GM23248 (cell line): ENCODE measurements at places on chromosomes 11 and 22. TPM values are rescaled to one million over a fixed set of nuclear protein-coding genes. Genes with fewer than 3 reads are reported as not detected.

GRCh38 chr11:78961937-78962701 lies 387.5 kb upstream of the NARS2 start:
- peak; percentile 35 for DNase-seq

DNA sequence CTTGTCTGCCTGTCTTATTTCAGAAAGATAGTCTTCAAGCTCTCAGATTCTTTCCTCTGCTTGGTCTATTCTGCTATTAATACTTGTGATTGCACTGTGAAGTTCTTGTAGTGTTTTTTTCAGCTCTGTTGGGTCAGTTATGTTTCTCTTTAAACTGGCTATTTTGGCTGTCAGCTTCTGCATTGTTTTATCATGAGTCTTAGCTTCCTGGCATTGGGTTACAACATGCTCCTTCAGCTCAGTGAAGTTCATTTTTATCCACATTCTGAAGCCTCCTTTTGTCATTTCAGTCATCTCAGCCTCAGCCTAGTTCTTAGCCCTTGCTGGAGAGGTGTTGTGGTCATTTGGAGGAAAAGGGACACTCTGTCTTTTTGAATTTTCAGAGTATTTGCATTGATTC lies 15.5 kb upstream of the DEPDC7 start:
- DNase-seq: peak; percentile 80

DNA sequence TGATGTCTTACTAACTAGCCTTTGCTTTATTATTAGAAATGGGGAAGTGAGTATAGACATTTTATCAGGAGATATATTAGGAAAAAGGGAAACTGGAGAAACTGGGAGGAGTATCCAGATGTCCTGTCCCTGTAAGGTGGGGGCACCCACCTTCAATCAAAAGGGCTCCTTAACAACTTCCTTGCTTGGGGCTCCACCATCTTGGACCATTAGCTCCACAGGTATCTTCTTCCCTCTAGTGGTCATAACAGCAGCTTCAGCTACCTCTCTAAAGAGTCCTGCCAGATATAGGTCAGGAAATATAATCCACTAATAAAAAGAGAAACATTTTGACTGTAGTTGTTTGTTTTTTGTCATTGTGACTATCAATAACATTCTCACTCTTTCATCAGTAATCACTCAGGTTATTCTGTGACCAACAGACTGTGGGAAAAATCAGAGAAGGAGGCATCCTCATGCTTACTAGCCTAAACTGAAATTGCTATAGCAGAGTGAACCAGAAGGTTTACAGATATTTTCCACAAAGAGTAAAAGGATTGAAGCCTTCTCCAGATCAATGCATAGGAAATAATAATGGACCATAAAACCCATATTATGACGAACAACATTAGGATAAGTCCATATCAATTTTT lies 10.4 kb downstream of the OR51B4 start:
- DNase-seq: peak; percentile 56

- no peak for DNase-seq
Measured at GRCh38 chr11:63549411-63549810, 12.8 kb downstream of the PLAAT4 start.

DNA sequence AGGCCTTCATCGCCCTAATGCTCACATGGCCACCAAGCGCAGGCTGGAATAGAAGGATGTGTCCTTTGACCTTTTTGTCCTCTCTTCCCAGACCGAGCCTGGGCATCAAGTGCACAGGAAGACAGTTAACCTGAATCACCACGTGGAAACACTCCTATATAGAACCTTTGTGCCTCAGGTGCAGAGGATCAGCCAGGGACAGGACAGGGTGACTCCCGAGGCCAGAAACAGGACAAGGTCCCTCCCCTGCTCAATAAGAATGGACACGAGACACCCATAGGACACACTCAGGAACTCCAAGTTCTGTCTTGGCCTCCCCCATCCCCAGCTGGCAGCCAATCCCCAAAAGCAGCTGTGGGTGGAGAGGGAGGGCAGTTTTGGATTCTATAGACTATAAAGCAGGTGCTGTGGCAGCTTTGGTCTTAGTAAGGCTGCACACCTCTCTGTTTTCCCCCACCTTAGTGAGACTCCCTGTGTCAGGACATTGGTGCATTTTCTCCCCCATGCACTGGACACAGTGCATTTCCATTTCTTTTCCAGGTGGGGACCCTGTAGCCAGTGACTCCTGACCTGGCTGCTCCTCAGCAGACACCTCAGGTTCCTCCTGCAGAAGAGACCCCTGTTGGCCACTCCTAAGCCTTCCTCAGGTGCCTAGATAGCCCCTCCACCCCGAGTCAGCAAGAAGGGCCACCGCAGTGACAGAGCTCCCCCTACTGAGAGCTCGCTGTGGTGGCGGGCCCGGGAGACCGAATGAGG lies 43.6 kb upstream of the POU2AF1 start:
- peak; percentile 62 for DNase-seq

ZP1 gene
- polyA plus RNA-seq: 0.51 and 1.0 TPM in 2 replicates

MRGPRF gene
- 20.7 and 21.2 TPM in 2 replicates for polyA plus RNA-seq

OR51B5 gene
- not detected in 2 replicates for polyA plus RNA-seq

NTM gene
- polyA plus RNA-seq: 48.3 and 49.0 TPM in 2 replicates

MEI1 gene
- polyA plus RNA-seq: 5.5 and 5.9 TPM in 2 replicates

GAB4 gene
- polyA plus RNA-seq: not detected in 2 replicates

KREMEN1 gene
- polyA plus RNA-seq: 4.3 and 4.5 TPM in 2 replicates

CCDC15 gene
- polyA plus RNA-seq: 1.6 and 1.8 TPM in 2 replicates

PATE2 gene
- polyA plus RNA-seq: not detected in 2 replicates

RNF121 gene
- 18.1 and 19.9 TPM in 2 replicates for polyA plus RNA-seq
